ENCODE measurements at places on chromosomes 2 and 18.

GRCh38 chr18:22296304-22296703 is 121.4 kb downstream of the CTAGE1 start:
- DNase-seq: no peak

DNA sequence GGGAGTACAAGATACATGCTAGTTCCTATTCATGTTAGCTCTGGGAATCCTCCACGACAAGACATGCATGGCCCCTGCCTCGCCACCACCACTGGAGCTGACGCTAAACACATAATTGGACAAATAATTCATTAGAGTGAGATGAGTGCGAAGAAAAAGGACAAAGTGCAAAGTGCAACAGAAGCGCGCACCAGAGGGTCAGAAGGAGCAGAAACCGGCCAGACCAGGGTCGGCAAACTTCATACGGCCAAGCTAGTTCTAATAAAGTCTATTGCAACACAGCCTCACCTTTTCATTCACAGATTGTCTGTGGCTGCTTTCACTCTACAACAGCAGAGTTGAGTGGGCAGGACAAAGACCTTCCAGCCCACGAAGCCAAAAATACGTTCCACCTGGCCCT is 266.1 kb upstream of the KLHL29 start:
- no peak for DNase-seq

DNA sequence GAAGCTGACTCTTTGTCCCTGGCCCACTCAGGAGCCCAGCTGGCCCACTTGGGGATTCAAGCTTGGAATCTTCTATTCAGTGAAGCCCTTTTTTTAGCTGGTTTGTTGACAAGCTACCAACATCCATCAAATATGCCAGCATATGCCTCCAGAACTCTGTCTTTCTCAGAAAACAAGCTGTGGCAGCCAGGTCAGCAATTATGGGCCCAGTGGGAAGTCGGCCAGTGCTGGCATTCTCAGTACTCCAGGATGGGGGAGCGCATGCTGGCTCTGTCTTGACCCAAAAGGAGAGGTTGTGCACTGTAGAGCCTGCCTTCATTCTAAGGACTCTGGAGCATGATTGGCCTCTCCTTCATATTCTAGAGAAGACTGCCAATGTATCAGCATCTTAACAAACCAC is 401.5 kb downstream of the CNTNAP5 start:
- no peak for DNase-seq

- DNase-seq: no peak
Measured at GRCh38 chr18:10732990-10733389, 207.2 kb downstream of the NAPG start.

DNA sequence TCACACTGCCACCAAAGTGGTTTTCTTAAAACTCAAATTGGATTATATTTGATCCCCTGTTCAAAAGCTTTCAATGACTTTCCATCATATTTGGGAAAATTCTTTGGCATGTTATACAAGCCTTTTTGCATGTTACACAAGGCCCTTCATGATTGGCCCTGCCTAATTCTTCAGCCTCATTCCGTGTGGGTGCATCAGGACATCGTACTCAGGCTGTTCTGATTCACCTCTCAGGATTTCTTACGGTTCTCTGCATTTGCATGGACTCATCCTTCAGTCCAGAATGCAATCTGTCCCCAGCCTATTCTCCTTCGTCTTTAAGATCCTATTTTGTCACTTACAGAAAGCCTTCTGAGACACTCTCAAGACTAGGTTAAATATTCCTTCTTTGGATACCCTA is 107.8 kb downstream of the LYPD1 start:
- no peak for DNase-seq

- no peak for DNase-seq
Measured at GRCh38 chr2:168662651-168663208, 139.7 kb upstream of the NOSTRIN start.

GRCh38 chr2:41194230-41194629 is 742.3 kb upstream of the SLC8A1 start:
- DNase-seq: no peak
